ENCODE measurements at places on chromosomes 1 and 21.

GRCh38 chr1:186175588-186175987 lies 199.5 kb downstream of the TPR start:
- no peak for DNase-seq

DNA sequence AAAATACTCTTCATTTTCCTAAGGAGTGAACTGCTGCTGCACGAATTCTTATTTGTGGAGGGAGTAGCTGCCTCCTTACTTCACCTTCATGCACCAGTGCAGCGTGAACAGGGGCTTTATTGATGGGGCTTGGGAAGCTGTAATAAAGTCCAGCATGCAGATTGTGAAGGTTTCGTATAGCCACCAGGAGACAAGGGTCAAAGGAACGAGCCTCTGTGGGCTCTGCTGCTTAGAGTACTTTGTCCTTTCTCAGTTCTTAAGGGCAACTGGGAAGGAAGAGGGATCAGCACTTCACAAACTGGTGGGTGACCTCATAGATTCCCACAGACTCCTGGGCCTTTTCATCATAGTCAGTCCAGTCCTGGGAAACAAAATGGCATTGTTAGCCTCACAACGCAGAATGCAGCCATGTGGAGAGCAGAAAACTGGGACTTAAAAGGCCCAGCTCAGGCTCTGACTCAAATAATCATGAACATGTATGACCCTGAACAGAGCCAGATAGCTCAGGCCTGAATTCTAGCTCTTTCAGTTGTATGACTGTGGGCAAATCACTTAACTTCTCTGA lies 6.0 kb downstream of the CZIB start:
- DNase-seq, result no peak

DNA sequence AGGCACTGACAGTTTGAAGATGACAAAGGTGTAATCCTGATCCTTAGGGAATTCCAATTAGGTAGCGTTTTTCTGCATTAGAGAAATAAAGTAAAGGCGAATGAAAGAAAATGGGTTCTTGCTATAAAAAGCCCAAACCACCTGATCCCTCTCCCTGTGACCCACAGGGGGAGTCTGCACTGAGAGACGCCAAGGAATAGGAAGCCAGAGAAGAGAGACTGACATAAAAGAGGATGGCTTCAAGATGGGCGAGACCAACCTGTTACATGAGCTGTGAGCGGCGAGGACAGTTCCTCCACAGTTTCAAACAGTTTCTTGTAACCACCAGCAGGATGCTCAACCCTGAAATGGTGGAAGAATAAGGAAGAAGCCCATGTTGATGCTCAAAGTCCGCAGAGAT lies 1.4 kb downstream of the RPE65 start:
- DNase-seq, result no peak

DNA sequence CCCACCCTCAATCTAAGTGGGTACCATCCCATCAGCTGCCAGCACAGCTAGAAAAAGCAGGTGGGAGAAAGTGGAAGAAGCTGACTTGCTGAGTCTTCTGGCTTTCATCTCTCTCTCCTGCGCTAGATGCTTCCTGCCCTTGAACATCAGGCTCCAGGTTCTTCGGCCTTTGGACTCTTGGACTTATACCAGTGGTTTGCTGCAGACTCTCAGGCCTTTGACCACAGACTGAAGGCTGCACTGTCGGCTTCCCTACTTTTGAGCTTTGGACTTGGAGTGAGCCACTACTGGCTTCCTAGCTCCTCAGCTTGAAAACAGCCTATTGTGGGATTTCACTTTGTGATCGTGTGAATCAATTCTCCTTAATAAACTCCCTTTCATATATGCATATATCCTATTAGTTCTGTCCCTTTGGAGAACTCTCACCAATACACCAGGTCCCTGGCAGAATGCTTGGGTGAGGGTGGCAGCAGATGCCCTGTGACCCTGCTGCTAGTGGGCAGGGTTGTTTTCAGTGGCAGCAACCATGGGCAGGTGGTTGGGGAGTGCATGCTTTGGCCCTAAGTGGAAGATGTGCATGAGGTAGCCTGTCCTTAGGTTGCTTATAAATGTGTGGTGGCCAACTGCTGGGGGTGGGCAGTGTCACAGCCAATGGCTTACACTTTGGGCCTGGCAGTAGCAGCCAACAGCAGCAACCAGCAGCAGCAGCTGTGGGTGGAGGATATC lies 10.8 kb upstream of the ADAM30 start:
- DNase-seq, result no peak

DNA sequence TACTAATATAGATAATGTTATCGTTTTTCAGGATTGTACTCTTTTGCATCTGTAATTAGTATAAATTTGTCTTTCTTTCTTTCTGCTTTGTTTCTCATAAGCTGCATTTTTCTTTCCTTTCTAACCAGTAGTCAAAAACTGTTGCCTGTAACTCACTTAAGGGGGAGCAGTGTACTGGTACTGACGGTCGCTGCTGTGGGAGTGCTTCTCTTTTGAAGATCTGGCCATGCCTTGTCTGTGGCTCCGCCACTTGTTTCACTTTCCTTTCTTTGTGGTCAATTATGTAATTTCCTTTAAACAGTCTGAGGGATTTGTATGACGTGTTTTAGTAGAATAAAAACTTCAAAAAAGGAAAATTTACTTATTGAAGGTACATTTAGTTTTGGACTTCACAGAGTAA lies 37.0 kb downstream of the MIA3 start:
- peak; percentile 71 for DNase-seq

DNA sequence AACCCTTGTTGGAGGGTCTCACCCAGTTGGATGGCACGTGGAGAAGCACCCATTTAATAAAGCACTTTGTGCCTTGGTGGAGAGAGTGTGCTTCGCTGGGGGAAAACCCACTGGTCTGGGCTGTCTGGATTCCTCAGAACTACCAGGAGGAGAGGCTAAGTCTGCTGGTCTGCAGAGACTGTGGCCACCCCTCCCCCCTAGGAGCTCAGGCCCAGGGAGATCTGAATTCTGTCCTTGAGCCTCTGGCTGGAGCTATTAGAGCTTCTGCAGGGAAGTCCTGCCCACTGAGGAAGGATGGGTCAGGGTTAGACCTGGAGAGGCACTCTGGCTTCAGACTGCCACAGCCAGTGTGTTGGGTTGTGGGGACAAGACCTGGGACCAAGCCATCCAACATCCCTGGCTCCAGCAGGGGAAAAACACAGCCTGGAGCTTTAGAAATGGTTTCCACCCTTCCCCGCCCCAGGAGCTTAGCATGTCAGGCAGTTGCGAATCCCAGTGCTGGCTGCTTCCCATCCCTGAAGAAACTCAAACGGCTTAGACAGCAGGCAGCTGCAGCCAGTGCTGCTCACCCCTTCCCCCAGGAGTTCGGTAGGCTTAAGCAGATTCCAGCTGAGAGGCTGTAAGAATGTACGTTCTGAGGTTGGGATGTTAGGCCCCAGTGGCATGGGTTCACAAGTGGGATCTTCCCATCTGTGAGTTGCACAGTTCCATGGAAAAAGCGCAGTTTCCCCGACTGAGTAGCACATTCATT lies 288.3 kb downstream of the TGFB2 start:
- no peak for DNase-seq

DNA sequence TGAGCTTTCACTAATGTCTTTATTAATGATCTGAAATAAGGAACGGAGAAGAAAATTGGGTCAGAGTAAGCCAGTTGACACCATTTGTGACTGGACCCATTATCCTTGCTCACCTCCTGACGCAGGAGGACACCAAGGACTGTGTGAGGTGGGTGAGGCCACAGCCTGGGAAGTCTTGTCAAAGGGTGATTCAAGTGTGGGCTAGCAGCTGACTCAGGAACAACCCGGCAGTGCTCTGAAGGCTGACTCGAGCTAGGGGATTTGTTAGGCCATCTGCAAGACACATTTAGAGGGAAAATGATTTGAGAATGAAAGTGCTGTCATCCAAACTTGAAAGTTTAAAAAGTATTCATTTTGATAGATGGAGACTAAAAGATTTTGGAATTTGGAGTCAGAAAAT lies 21.2 kb downstream of the PRRX1 start:
- DNase-seq, result no peak

- no peak for DNase-seq
These were observed 33.8 kb upstream of the RCAN3 start for GRCh38 chr1:24468685-24469316.

- DNase-seq, result no peak
These were observed 12.8 kb downstream of the NDC1 start for GRCh38 chr1:53825306-53825705.

DNA sequence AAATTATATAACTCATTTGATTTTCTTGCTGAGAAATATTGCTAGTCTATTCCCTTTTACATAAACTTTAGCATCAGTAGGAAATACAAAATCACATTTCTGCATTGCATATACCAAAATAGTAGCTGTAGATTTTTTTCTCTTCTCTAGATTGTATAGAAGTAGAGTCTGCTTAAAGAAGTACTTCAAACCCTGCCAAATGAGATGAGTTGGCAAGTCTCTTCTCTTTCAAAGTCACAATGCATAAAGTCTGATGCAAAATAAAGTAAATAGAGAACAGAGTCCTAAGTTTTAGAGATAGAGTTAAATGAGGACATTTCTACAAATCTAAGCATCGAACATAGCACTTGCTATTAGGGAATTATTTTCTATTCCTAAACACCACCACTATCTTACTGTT lies 6.4 kb downstream of the PLPPR4 start:
- no peak for DNase-seq

GRCh38 chr1:22471078-22471477 lies 19.4 kb downstream of the ZBTB40 start:
- DNase-seq, result no peak

GRCh38 chr1:162724583-162725120 lies 65.8 kb upstream of the HSD17B7 start:
- no peak for DNase-seq

DNA sequence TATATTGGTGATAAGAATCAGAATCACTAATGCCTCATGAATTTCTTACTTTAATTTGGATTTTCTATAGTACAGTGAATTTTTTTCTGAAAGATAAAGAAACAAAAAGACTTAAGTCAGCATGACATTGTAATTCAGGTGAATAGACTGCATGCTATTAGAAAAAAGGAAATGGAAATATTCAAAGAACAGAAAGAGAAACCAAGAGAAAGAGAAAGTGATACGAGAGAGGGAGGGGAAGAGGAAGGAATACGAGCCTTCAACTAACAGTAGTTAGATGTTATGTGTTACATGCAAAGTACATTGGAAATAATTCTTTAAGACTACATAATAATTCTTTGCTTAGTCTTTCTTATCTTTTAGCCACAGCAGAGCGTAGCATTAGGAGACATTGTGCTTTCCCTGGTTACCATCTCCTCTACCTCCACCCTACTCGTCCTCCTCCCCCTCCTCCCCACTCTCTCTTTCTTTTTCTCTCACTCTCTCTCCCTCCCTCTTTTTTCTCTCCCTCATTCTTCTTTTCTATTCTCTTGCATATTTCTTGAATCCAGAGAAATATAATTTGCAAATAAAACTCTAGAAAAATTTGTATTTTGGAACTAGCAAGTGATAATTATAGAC lies 46.4 kb upstream of the ADGRL4 start:
- peak; percentile 7 for DNase-seq

DNA sequence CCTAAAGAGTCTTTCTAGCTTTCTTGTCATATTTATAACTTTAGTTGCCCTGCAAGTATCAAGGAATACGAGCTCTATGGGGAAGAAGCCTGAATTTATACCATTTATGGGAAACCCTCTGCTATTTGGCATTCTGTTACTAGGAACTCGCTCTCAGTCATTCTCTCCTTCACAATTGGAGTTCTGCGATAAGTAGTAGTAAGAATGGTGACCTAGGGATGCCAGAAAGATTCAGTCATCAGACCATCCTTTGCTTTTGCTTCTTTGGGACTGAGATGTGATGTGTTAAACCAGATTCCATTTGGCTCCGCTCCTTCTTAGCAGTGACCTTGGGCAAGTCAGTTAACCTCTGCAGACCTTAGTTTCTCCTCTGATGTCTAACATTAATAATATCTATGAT lies 256.5 kb downstream of the FGGY start:
- DNase-seq, result no peak

DNA sequence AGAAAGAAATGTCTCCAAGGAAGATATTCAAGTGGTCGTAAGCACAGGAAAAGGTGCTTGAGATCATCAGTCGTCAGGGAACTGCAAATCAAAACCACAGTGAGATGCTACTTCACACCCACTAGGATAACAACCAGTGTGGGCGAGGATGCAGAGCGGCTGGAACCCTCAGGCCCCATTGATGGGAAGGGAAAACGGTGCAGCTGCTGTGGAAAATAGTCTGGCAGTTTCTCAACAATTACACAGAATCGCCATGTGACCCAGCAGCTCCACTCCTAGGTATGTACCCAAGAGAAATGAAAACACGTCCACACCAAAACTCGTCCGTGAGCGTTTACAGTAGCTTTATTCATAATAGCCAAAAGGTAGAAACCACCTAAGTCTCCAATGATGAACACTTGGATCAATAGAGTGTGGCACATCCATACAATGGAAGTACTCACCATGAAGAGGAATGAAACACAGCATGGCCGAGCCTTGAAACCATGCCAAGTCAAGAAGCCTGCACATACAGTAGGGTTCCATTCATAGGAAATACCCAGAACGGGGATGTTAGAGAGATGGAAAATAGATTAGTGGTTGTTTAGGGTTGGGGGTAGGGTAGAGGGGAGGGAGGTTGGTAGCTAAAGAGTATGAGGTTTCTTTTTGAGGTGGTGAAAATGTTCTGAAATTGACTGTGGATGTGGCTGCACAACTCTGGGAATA lies 6.1 kb downstream of the DFFB start:
- no peak for DNase-seq

- DNase-seq, result no peak
These were observed 97.9 kb downstream of the RPS6KC1 start for GRCh38 chr1:213148905-213149304.

Measured in KG1 (cell line).